ENCODE measurements at places on chromosomes 12 and 14. TPM values are rescaled to one million over a fixed set of nuclear protein-coding genes. Genes with fewer than 3 reads are reported as not detected.

The PPP1R3E gene
- total RNA-seq, result 10.8 TPM

The HCAR3 gene
- not detected for total RNA-seq

The DERA gene
- total RNA-seq, result 55.6 TPM

The FGF23 gene
- not detected for total RNA-seq

The PLCZ1 gene
- not detected for total RNA-seq

The HSPB8 gene
- total RNA-seq, result 0.32 TPM

The SERPINA9 gene
- total RNA-seq, result not detected

The TAS2R7 gene
- 0.39 TPM for total RNA-seq

The TMEM19 gene
- total RNA-seq, result 13.7 TPM

The SLC7A7 gene
- total RNA-seq, result 1.7 TPM

The CELA1 gene
- total RNA-seq, result not detected

The OVCH1 gene
- total RNA-seq, result not detected

The CEP170B gene
- 80.4 TPM for total RNA-seq

The MYF6 gene
- not detected for total RNA-seq

The WSCD2 gene
- 1.4 TPM for total RNA-seq

The ALG10 gene
- 16.8 TPM for total RNA-seq

The KRT75 gene
- not detected for total RNA-seq

DNA sequence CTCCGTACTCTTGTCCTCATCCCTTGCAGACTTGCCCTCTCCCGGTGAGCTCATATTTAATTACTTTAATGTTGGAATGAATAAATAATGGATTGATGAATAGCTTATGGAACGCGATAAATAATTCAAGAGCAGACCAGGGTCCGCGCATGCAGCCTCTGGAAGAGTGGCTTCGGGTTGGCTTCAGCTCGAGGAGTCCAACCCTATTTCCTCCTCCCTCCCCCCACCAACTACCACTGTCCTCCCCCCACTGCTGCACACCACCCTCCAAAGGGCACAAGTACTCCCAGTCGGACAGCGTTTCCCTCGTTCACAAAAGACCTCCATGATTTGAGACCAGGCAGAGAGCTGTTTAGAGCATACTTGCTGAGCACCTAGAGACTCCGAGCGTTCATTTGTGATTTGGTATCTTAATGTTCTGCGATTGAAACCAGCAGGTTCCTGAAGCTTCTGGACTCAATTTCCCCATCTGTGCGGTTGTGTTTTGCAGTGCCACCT, 647 bp upstream of the SIX1 start:
- H3K27ac ChIP-seq, result peak overlapping the region; percentile 88
- DNase-seq, result peak; percentile 34
- peak overlapping the region; percentile 95 for H3K4me3 ChIP-seq
- H3K27me3 ChIP-seq, result peaks cover 55% of the 10 kb centered on the region
- H3K4me1 ChIP-seq, result peaks cover 43% of the 10 kb centered on the region

DNA sequence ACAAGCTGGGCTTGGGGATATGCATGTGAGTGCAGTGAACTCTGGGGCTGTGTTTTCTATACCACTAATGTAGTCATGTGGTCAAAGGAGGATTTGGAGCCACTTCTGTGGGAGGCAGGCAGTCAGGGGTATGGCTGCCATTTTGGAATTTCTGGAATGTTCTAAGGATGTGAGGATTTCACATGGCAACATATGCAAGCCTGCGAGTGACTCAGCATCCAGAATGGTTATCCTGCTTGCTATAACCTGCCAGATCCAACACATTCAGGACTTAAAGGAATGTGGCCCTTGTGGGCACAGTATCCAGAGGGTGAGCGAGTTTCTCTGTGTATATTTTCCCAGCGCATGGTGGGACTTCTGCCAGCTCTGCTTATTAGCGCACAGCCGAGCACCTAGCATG, 249.2 kb upstream of the PWP1 start:
- no peak overlapping the region for H3K4me3 ChIP-seq
- H3K36me3 ChIP-seq, result no peaks in the 10 kb centered on the region
- peaks cover 3% of the 10 kb centered on the region for H3K4me1 ChIP-seq
- peaks cover 5% of the 10 kb centered on the region for H3K27me3 ChIP-seq
- H3K27ac ChIP-seq, result no peak overlapping the region
- DNase-seq, result no peak

DNA sequence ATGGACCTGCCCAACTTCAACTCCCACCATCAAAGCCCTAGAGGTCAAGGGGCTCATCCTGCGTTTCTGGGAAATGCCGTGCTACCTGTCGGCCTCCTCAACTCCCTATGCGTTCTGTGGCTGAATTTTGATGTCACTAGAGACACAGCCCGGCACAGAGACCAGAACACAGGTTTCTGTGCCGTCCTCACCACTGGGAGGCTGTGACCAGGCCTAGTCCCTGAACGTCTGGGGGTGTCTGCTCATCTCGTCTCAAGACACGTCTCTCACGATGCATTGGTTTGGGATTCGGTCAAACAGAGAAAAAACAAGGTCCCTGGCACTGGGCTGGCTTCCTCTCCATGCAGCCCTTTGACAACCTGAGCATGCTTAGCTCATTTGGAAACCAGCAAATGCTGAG, 33.5 kb downstream of the SLC15A4 start:
- peaks cover 15% of the 10 kb centered on the region for H3K4me1 ChIP-seq
- peak overlapping the region; percentile 28 for H3K27ac ChIP-seq
- H3K4me3 ChIP-seq, result no peak overlapping the region
- H3K27me3 ChIP-seq, result peaks cover 12% of the 10 kb centered on the region

- no peak for DNase-seq
- H3K36me3 ChIP-seq, result no peaks in the 10 kb centered on the region
- H3K27ac ChIP-seq, result no peak overlapping the region
- no peak overlapping the region for H3K4me3 ChIP-seq
- H3K27me3 ChIP-seq, result no peaks in the 10 kb centered on the region
Observed at GRCh38 chr12:39331539-39332261, 111.2 kb downstream of the KIF21A start.

DNA sequence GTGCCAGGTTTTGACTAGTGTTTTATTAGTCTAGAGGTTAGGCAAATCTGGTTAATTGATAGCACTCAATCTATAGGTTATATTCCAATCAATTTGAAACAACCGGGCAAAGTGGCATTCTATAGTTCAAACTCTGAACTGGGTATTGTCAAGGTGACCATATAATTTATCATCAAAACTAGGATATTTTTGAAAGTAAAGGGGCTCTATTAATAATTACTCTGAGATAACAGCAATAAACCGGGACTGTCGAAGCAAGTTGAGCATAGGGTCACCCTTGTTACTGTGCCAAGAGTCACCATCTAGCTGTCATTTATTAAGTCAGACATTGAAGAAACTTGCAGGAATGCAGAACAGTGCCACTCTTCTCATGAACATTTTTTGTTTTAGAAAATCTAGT, 321.2 kb downstream of the RAD51B start:
- no peaks in the 10 kb centered on the region for H3K27me3 ChIP-seq
- H3K27ac ChIP-seq, result no peak overlapping the region
- H3K4me1 ChIP-seq, result peaks cover 10% of the 10 kb centered on the region
- H3K4me3 ChIP-seq, result no peak overlapping the region
- no peak for DNase-seq

DNA sequence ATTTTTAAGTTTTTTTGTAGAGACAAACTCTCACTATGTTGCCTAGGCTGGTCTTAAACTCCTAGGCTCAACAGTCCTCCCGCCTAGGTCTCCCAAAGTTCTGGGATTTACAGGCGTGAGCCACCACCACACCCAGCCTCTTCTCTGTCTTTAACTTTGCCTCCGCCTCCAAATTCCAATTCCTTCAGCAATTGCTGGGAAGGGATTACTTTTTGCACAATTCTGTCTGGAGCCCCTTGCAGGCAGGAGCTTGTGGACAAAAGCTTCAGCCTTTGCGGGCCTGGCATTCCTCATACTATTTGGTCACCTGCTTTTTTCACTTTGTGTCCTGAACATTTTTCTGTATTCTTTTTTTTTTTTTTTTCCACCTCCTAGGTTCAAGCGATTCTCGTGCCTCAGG, 26.0 kb downstream of the SH2B3 start:
- no peak overlapping the region for H3K27ac ChIP-seq
- DNase-seq, result no peak
- no peak overlapping the region for H3K4me3 ChIP-seq
- H3K4me1 ChIP-seq, result peaks cover 23% of the 10 kb centered on the region
- H3K27me3 ChIP-seq, result peaks cover 4% of the 10 kb centered on the region
- H3K36me3 ChIP-seq, result no peaks in the 10 kb centered on the region

DNA sequence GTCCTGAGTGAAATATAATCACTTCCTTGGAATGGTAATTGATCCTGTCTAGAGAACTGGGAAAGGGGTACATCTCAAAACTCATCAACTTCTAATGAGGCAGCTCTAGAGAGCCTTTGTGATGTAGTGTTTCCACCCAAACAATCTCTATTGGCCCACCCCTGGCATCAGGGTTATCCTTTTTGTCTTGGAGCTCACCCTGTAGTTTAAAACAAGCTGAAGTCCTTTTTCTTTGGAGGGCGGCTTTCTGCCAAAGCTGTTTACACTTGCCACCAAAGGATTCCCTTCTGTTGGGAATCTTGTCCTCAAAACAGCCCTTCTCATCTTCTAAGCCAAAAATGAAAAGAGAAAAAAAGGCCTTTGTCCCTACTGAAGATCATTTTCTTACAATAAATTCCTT, 60.6 kb upstream of the GTF2A1 start:
- H3K27me3 ChIP-seq, result peaks cover 7% of the 10 kb centered on the region
- peaks cover 49% of the 10 kb centered on the region for H3K4me1 ChIP-seq
- no peak for DNase-seq
- peak overlapping the region; percentile 33 for H3K27ac ChIP-seq
- peaks cover 12% of the 10 kb centered on the region for H3K36me3 ChIP-seq
- H3K4me3 ChIP-seq, result no peak overlapping the region

GRCh38 chr14:85702191-85702590, 172.2 kb downstream of the FLRT2 start:
- no peak overlapping the region for H3K27ac ChIP-seq
- H3K36me3 ChIP-seq, result no peaks in the 10 kb centered on the region
- no peak overlapping the region for H3K4me3 ChIP-seq
- no peaks in the 10 kb centered on the region for H3K27me3 ChIP-seq

DNA sequence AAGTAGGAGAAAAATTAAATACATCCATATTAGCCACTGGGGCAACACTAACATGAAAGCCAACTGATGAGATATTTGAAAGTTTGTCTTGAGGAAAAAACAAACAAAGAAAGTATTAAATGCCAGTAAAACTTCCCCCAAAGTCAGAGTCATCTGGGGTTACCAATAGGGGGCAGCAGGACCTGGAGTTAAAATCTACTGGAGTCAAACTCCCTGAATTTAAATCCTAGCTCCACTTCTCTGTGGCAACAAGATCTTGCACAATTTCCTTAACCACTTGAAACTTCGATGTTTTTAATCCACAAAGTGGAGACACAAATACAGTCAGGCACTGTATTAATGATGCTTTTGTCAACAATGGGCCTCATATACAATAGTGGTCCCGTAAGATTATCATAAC, 14.4 kb downstream of the PLEKHG7 start:
- H3K36me3 ChIP-seq, result no peaks in the 10 kb centered on the region
- H3K4me3 ChIP-seq, result no peak overlapping the region
- DNase-seq, result no peak
- no peaks in the 10 kb centered on the region for H3K4me1 ChIP-seq

- peaks cover 4% of the 10 kb centered on the region for H3K36me3 ChIP-seq
- peaks cover 32% of the 10 kb centered on the region for H3K4me1 ChIP-seq
- peak overlapping the region; percentile 80 for H3K4me3 ChIP-seq
- DNase-seq, result no peak
- no peak overlapping the region for H3K27ac ChIP-seq
Observed at GRCh38 chr14:76154539-76155126, 2.9 kb downstream of the GPATCH2L start.

DNA sequence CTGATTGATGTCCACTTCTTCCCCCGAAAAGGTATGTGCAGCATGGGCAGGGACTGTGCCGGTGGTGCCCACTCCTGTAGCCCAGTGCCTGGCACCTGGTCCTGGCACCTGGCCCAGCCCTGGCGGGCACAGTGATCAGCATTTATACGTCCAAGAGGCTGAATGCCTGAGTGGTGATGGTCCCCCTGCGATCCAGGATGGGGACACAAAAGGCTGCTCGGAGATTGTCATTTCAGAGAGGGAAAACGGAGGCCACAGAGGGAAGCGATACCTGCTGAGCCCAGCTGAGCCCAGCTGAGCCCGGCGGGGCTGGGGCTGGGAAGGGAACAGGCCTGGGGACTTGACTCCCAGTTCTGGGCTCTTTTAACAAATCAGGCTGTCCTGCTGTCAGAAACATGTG, 55.8 kb downstream of the PRIMA1 start:
- no peak for DNase-seq
- no peak overlapping the region for H3K4me3 ChIP-seq
- H3K27me3 ChIP-seq, result peaks cover 12% of the 10 kb centered on the region

- no peaks in the 10 kb centered on the region for H3K36me3 ChIP-seq
- peaks cover 3% of the 10 kb centered on the region for H3K4me1 ChIP-seq
Observed at GRCh38 chr14:101234244-101234937, 326.9 kb upstream of the DIO3 start.

- peaks cover 9% of the 10 kb centered on the region for H3K4me1 ChIP-seq
- H3K36me3 ChIP-seq, result no peaks in the 10 kb centered on the region
- DNase-seq, result no peak
Observed at GRCh38 chr14:87691042-87691881, 301.7 kb downstream of the GALC start.

- no peak for DNase-seq
- no peak overlapping the region for H3K4me3 ChIP-seq
- peaks cover 12% of the 10 kb centered on the region for H3K4me1 ChIP-seq
- H3K27ac ChIP-seq, result no peak overlapping the region
- H3K27me3 ChIP-seq, result no peaks in the 10 kb centered on the region
Observed at GRCh38 chr12:21577516-21577915, 27.1 kb downstream of the GYS2 start.

DNA sequence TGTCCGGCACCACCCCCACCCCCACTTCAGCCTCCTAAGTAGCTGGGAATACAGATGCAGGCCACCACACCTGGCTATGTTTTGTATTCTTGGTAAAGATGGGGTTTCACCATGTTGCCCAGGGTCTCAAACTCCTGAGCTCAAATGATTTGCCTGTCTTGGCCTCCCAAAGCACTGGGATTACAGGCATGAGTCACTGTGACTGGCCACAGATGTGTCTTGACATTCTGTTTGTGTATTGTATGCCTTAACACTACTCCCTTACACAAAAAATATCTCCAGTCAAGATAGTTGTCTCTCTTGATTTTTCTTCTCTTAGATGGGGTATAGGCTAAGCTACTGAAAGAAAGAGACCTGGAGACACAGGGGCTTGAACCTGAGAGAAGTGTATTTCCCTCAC, 17.6 kb downstream of the CLEC14A start:
- H3K4me1 ChIP-seq, result no peaks in the 10 kb centered on the region
- DNase-seq, result no peak
- no peak overlapping the region for H3K27ac ChIP-seq
- H3K36me3 ChIP-seq, result no peaks in the 10 kb centered on the region

DNA sequence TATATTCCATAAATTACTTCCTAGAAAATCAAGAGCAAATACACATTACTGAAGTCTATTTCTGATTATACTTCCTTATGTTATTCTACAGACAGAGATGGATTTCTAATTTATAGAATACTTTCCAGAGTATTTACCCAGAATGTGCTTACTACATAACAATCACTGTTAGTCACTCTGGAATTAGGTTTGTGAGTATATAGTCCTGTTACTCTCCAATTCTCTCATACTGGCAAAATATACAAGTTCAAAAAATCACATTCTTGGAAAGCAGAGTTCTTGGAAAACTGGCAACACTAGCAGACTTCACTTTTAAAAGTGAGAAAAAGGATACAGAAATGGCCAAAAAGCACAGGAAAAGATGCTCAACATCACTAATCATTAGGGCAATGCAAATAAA, 7.3 kb downstream of the PPP2R5E start:
- no peak overlapping the region for H3K4me3 ChIP-seq
- H3K4me1 ChIP-seq, result peaks cover 2% of the 10 kb centered on the region
